Stimulated activated CD8-positive, alpha-beta memory T cell treated with anti-CD3 and anti-CD28 coated beads, Interleukin-7, amount 100 ng/mL, for 1 hour (primary cell): ENCODE measurements at places on chromosomes 7 and 10.

GRCh38 chr10:119608316-119609155 lies 11.8 kb upstream of the TIAL1 start:
- no peak for DNase-seq

- no peak for DNase-seq
Observed at GRCh38 chr7:20340839-20341238, 10.1 kb downstream of the ITGB8 start.

- DNase-seq: no peak
Observed at GRCh38 chr10:26781797-26782196, 79.0 kb downstream of the ABI1 start.

DNA sequence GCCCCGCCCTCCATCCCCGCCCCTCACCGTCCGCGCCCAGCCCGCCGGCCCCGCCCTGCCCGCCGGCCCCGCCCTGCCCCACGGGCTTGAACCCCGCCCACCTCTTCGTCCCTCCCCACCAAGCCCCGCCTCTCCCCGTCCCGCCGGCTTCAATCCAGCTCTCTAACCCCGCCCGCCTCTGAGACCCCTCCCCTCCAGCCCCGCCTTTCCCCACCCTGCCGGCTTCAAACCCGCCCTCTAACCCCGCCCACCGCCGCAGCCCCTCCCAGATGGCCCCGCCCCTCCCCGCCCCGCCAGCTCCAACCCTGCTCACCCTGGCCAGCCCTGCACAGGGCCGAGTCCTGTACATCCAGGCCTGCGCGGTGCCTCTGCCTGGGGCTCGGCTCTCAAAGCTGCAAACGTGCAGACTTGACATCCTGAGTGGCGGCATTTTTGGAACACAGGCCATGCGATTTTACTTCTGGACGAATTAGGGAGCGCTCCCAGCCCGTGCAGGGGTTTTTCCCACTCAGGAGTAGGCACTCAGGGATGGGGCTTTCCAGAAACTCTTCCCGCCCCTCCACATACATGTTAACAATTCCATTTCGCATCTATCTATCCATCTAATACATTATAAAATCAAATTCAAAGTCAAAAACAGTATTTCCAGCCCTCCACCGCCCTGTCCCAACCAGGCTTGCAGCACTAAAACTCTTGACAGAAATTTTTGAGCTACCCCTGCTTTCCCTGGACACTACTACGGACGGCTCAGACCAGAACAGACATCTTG lies 477 bp upstream of the NMT2 start:
- peak; percentile 92 for DNase-seq

- DNase-seq: no peak
Observed at GRCh38 chr10:12724807-12725579, 276.5 kb downstream of the CCDC3 start.

DNA sequence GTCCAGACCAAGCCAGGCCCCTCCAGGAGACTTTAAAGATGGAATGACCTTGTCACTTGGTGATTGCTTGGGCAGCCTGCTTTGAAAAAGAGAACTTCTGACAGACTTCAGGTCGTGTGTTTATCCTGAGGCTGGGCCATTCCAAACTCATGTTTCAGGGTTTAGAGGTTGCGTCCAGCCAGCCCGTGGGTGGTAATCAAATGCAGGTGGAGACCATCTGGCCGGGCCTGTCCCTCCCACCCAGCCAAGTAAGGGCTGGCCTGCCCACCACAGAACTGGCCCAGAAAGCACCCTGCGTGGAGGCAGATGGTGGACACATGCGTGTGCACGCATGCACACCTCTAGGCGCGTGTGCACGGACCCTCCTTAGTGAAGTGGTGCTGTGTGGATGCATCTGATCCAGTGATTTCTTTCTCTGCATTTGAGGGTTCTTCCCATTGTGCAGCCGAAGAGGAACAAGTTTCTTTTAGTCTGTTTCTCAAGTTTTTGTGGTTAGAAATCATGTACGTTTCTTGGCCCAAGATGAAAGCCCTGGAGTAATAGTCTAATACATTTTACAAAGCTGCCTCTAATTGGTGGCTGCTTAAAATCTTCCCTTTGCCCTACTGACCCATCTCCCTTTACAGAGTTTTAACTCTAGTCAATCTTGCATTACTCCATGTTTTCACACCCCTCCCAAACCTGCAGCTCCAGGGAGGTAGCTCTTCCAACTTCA lies 43.0 kb downstream of the SUFU start:
- no peak for DNase-seq

DNA sequence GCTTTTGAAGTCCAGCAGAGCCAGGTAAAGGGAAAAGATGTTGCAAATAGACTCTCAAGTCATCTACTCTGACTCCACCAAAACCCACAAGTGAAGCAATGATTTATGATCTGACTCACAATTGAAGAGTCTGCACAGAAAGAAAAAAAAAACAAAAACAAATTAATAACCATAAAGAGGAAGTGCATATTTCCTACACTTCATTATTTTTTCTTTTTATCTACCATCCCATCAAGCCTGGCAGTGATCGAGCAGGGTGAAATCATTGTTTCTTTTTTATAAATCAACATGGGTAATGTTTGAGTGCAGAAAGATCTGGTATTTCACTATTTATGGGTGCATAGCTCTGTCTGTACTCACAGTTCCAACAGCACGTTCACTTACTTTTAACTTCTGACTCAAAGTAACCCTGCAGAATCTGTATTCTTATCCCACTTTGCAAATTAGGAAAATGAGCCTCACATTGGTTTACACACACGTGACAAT lies 829.0 kb downstream of the TNS3 start:
- DNase-seq: no peak

- no peak for DNase-seq
Observed at GRCh38 chr7:153447011-153447410, 605.2 kb upstream of the DPP6 start.

GRCh38 chr10:119343011-119343601 lies 135.7 kb downstream of the GRK5 start:
- DNase-seq: no peak

DNA sequence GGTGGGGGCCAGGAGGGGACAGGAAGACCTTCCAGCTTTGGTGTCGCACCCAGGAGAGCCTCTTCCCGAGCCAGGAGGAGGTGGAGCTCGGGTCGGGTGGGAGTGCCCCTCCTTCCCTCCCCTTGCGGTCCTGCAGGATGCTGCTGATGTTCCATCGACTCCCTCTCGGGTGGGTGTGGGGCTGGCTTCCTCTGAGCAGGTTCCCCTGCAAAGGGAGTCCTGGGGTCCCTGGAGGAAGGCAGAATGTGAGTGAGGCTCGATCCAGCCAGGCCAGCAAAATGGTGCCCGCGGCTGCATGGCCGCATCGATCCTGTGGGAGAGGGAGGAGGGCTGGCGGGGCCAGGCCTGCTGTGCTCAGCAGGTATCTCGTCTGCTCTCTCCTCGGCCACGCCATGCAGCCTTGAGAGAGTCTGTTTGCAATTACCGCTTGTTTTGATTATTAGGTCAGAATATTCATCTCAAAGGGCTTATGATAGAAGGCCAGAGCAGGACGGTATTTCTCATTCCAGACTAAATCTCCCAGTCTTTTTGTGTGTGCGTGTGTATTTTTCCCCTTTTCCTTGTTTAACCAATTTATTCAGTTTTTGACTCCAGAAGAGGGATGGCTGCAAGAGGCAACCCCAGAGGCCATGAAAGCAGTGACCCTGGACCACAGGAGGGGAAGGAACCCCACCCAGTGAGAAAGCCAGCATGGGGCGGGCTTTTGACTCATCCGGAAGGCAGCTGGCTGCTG lies 137.3 kb upstream of the ZMIZ1 start:
- DNase-seq: no peak

DNA sequence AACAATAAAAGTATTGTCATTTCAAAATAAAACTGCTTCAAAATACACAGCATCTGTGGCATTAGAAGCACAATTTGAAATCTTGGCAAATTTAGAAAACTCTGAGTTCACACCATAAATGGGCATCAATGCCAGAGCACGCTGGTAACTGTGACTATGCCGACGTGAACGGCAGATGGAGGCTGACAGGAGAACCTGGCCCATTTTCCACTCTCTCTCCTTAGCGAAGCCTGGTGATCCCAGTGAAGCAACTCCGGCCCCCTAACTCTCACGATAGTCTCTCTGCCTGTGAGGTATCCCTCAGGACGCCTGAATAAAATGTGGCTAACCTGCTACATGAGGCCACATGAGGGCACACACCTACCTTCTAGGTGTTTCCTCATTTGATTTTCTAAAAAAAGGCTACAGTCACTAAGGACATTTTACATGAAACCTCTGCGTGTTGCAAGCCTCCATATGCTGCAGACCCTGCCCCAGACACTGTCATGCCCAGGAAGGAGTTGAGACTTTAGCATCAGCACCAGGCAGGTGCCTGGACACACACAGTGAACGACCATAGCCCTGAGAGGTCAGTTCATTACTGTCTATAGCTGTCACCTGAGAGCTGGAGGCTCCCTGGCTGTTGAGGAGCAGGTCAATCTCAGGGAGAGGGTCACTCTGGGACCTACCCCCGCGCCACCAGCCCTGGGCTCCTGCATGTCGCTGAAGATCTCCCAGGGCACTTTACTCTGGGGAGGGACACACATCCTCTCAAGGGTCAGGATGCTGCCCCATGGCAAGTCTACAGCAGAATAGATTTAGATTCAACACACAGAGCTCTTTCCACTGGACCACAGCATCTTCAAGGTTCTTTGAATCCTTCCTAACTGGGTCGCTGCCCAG lies 62.9 kb upstream of the CAMK2B start:
- DNase-seq: no peak

GRCh38 chr10:129372172-129372571 lies 94.9 kb upstream of the MGMT start:
- no peak for DNase-seq

GRCh38 chr7:135697276-135698049 lies 30.5 kb downstream of the SLC13A4 start:
- no peak for DNase-seq

GRCh38 chr7:66666313-66666952 lies 37.8 kb downstream of the KCTD7 start:
- no peak for DNase-seq

DNA sequence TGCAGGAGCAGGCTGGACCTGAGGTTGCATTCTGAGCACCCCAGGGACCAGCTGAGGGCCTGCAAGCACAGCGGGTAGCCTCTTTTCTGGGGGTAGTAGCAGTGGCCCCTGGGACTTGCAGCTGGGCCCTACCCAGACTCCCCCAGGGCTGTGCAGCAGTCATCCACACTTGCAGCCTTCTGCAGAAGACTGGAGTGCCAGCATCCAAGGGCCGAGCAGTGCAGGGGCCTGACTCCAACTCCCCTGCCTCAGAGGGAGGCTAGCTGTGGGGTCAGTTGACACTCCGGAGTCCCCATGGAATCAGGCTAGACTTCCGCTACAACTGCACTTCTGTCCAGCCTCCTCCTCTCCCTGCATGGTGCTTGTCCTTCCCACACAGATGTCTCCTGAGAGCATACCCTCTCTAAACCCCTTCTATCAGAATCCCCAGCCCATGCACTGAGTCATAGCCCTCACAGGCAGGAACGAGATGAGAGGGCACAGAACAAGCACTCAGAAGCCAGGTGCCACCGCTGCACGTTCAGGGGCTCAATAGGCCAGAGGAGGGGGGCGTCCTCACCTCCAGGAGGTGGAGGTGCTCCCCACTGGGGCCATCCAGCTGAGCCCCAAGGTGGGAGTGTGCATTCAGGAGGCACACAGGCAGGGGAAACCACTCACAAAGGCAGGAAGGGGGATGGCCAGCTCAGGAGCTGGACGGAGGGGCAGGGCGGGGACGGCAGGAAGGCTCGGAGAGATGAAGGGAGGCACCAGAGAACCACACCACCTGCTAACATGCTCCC lies 7.5 kb downstream of the RASGEF1A start:
- no peak for DNase-seq

- no peak for DNase-seq
Observed at GRCh38 chr10:77082601-77083252, 554.9 kb downstream of the KCNMA1 start.

- no peak for DNase-seq
Observed at GRCh38 chr7:90081621-90082020, 72.6 kb upstream of the STEAP1 start.

- no peak for DNase-seq
Observed at GRCh38 chr7:55526770-55527169, 45.5 kb downstream of the VOPP1 start.

DNA sequence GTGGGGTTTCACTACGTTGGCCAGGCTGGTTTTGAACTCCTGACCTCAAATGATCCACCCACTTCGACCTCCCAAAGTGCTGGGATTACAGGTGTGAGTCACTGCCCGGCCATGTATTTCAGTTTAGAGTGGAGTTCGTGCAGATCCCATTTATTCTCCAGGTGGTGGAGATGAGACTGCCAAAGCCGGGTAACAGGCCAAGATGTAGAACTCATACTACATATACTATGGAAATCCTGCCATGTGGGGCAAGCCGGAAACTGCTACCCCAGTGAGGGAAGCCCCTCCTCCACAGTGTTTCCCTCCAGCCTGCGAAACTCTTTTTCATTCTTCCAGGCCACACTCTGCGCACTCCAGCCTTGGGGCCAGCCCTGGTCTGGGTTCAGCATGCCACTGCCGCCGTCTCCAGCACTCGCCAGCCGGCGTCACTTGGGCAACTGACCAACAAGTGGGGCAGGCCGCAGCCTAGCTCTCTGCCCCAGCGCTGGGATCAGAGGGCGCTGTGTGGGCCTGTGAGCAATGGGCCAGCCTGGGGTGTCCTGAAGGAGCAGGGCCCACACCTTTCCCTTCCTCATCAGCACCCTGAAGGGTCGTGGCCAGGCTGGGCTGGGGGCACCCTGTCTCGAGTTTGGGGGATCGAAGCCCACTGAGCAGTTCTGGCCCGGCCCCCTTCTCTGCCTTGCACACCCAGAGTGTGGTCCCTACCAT lies 122.0 kb downstream of the TRRAP start:
- DNase-seq: no peak

- no peak for DNase-seq
Observed at GRCh38 chr10:119263951-119264617, 56.7 kb downstream of the GRK5 start.

- DNase-seq: no peak
Observed at GRCh38 chr7:11748884-11749283, 83.1 kb downstream of the THSD7A start.

- no peak for DNase-seq
Observed at GRCh38 chr7:50651271-50651989, 86.2 kb upstream of the DDC start.

GRCh38 chr10:61567729-61568128 lies 95.0 kb upstream of the CABCOCO1 start:
- DNase-seq: no peak

DNA sequence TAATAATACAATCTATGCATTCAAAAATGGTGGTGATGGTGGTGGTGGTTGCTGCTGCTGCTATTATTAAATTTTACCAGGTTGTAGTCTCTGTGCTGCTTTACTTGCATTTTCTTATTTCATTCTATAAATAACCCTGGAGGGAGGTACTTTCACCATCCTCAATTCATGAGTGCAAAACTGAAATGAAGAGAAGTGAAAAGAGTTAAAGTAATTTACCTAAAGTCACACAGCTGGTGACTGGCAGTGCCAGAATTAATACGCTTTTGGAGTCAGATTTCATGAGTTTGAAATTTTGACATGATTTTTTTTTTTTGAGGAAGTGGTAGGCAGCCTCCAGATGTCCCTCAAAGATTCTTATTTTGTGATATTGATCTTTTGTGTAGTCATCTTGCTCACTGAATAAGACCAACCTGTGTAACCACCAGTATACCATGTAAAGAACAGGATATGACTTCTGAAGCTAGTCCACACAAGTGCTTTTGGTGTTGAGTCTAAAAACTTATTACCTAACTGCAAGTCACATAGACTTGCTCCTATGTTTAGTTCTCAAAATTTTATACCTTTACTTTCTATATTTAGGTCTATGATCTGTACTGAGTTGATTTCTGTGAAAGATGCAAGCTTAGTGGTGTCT lies 218.8 kb downstream of the ZWINT start:
- no peak for DNase-seq
